GM23248 (cell line): ENCODE measurements at places on chromosomes 2 and 18.

DNA sequence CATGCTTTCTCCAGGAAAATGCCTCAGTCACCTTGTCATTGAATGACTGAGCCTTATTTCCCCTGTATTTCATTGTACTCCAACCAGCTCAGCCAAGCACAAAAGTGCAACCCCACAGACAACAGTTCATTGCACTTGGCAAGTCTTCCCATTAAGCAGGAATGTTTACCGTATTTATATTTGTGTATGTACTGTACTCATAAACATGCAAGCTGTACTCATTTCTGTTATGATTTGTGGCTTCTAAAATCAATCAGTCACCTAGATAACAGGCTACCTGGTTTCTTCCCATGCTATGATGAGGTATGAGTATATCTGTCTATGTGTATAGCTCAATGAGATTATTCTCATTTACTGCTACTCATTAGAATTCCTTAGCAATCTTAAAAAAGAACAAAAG, 505.5 kb upstream of the FAM98A start:
- peak; percentile 59 for DNase-seq

DNA sequence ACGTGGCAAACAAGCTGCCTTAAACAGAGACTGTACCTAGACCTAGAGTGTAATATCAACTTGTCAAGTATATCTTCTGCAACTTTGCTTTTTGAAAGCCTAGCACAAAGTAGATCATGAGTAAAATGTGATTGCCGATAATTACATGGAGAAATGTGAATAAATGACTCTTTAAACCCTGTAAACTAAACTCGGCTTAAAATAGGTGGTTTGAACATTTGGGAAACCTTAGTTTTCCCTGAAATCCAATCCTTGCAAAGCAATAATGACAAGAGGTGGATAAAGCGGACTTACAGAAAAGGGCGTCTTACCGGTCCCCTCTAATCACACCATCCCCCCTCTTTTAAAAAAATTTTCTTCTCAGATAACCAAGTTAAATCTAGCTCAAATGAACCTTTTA, 549 bp upstream of the PSMD14 start:
- no peak for DNase-seq

GRCh38 chr2:23679044-23679443, 247.9 kb downstream of the ATAD2B start:
- no peak for DNase-seq

GRCh38 chr2:183495589-183496267, 371.5 kb downstream of the NUP35 start:
- no peak for DNase-seq

- peak; percentile 45 for DNase-seq
Measured at GRCh38 chr2:38176619-38177021, 100.7 kb upstream of the CYP1B1 start.

GRCh38 chr18:34280653-34281052, 55.9 kb upstream of the NOL4 start:
- DNase-seq = no peak

DNA sequence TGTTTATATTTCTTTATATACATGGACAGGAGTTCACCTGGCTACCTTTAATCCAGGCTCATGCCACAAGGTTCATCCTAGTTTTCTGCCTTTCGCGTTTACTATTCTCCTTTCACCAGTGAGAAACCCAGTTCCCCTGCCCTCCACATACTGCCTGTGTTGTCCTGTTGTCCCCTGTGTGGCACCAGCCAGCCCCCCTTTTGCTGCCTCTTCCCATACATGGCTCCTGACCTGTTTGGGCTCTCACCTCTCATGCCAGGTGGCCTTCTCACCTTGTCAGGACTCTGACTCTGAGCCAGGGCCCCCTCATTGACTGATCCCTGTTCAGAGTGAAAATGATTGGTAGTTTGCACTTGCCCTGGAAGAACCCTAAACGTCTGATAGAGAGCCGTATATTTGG, 13.6 kb downstream of the ASB1 start:
- no peak for DNase-seq

DNA sequence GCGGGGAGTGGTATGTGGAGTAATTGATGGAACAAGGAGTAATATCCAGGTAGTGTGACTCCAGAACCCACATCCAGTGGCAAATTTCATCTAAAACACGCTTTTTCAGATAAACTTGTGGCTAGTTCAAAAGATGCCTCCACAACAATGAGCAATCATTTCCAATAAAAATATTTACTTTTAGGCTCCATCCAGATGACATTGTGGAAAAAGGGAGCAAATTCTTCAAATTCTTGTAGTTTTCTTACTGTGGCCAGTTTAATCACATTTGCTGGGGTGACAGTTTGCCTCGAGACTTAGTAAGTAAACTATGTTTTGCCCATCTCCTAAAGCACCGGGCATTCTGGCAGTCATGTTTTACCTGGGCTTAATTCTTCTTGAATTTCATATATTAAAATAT, 243.6 kb downstream of the IRS1 start:
- no peak for DNase-seq

GRCh38 chr18:75111760-75112159, 97.2 kb downstream of the PTGR3 start:
- DNase-seq = peak; percentile 6

DNA sequence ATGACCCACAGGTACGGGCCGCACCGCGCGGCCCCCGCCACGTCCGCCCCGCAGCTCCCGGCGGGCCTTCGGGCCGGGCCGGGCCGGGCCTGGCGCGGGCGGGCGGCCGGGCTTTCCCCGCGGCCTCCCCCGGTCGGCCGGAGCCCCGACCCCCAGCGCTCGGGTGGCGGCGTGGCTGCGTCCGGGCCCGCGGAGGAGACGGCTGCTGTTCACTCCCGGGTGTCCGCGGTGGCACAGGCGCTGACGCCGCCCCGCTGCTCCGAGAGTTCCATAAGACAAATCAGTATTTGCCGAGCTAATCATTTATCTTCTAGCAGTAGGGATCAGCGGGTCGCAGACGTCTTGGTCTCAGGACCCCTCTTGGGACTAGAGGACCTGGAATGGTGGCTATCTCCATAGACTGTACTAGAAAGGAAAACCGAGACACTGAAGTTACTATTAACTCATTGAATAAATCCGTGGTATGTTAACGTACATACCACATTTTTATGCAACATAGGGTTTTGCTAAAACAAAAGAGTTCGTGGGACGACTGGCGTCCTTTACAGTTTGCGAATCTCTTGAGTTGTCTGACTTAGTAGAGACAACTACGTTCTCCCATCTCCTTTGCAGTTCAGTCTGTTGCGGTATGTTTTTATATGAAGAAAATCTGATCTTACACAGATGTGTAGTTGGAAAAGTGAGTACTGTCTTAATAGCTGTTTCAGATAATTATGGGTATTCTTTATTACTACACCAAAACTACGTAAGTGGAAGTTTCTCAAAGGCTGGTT, 500 bp downstream of the LIMS1 start:
- DNase-seq = peak; percentile 70

- no peak for DNase-seq
Measured at GRCh38 chr2:59093571-59093970, 852.4 kb upstream of the FANCL start.

- DNase-seq = no peak
Measured at GRCh38 chr2:113707106-113707505, 49.3 kb downstream of the SLC35F5 start.

DNA sequence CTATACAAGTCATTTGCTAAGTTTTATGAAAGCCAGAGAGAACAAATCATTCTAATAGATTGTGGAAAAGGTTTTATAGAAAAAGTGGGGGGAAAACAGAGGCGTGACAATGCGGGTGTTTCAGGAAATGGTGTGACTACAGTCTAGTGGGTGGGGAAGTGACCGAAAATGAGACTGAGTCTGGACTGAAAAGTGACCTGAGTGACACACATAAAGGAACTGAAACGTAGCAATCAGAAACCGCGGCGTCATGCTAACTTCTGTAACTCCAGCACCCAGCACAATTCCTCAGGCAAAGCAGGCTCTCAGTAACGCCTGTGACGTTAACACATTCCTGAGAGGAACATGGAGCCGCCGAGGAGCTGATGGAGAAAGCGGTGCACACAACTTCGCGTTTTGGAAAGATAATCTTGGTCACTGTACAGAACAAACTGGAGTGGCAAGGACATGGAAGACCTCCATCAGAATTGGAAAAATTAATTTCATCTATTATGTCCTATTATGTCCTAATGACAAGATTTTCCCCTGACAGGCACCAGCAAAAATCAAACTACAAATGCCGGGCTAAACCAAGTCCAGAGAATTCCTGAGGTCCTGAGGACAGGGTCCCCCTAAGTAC, 1.4 kb upstream of the CD226 start:
- no peak for DNase-seq

- peak; percentile 66 for DNase-seq
Measured at GRCh38 chr2:211144078-211144477, 587.7 kb downstream of the CPS1 start.

DNA sequence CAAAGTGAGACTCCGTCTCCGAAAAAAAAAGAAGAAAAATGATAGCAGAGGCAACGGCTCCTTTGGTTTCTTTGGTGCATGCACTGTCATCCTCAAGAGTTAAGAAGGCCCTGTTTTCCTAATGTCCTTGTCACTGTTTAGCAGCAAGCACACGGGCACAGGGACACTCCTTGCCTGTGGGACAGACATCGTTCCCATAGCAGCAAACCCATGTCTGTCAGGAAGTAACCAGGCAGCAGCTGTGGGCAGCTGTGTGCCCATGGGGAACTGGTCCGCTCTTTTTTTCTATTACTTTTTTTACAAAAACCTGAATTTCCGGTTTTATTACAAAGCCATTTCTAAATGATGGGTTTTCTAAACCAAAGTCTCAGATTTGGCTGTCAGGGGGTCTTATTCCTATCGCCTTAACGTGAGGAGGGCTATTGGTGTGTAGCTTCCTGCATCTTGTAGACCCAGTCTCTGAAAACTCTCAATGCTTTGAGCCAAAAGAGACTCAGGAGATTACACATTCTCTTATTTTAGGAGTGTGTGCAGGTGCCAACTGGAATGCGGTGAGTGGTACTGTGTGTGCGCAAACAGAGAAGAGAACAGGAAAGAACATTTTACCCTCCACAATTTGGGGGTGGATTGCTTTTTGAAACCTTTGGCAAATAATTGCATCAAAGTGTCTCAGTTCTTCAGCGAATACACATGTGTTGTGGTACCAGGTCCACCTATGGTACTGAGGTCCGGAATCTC, 109.6 kb downstream of the COLEC12 start:
- DNase-seq = no peak

DNA sequence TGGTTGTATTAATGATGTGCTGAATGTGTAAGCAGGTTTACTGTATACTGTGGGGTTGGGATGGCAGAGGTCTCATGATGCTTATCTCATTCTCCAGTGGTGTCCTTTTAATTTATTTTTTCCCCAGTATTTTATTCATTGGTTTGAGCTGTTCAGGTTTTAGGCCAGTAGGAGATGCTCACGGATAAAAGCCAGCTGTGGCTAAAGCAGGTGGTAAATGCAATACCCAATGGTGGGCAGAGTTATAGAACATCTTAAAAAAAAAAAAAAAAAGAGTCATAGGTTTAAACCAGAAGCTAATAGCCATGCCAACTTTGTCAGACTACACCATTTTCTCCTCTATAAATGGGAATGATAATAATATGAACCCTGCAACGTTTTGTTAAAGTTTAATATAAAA, 57.8 kb upstream of the NEUROD1 start:
- peak; percentile 20 for DNase-seq

DNA sequence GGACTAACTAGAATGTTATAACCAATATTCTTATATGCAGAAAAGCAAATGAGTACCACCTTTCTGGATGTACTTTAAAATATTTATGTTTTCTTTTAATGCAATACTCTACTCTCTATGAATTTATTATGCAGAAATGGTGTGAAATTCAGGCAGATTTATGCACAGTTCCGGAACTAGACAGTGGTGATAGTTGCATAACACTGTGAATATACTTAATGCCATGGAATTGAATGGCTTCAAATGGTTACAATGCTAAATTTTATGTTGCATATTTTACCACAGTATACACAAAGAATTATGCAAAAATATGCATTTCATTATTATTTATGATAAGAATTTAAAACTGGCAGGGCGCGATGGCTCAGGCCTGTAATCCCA, 287.8 kb upstream of the FN1 start:
- DNase-seq = no peak

- DNase-seq = peak; percentile 73
Measured at GRCh38 chr18:58671632-58672564, 633 bp downstream of the MALT1 start.

DNA sequence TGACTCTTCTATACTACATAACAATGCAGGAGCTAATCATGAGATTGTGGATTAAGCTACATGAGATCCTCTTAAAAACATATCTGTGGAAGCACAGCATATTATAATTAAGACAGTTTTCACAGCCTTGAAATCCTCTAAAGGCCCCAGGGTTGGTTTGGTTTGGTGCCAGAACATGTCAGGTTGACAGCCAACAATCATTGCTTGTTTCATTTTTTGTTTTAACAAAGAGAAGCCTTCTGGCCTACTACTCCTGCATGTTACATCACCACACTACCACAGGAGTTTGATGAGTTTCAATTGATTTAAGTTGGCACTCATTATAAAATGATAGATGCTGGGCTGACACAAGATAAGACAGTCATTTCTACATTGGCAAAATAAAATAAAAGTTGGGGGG, 255.9 kb upstream of the ERBB4 start:
- no peak for DNase-seq

DNA sequence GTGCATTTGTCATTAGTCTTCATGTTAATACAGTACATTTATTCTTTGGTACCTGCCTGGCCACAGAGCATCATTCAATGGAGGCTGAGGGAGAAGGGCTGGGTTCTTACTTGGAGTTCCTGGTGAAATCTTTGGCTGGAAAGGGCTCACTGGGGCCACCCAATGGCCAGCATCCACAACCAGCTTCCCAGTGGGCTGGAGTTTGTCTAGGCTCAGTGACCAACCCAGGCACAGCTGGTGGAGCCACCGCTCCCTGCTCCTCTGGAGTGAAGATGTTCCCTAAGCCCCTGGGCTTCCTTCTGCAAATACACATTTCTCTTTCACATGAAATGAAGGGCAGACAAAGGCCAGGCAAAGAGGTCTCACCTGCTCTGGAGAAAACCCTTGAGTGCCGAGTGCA, 34.4 kb downstream of the EHD3 start:
- DNase-seq = no peak

DNA sequence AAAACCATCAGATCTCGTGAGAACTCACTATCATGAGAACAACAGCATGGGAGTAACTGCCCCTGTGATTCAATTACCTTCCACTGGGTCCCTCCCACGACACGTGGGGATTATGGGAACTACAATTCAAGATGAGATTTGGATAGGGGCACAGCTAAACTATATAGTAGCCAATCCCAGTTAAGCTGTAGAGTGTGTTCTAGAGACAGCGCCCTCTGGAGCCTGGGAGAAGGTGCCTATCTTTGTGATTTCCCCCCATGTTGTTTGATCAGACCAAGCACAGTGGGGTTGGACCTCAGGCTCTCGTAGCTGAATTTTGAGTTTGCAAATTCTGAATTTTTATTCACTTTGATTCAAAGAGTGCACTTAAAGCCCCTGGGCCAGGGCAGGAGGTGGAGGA, 108.2 kb upstream of the TWIST2 start:
- no peak for DNase-seq

- no peak for DNase-seq
Measured at GRCh38 chr18:23629444-23629946, 33.2 kb downstream of the ANKRD29 start.

- peak; percentile 79 for DNase-seq
Measured at GRCh38 chr2:158753641-158754611, 41.2 kb upstream of the DAPL1 start.
